ENCODE measurements at places on chromosomes 11 and 22.

- DNase-seq, result no peak
Observed at GRCh38 chr22:49331878-49332277, 495.8 kb downstream of the BRD1 start.

- DNase-seq, result no peak
Observed at GRCh38 chr22:49013707-49014106, 814.0 kb downstream of the BRD1 start.

DNA sequence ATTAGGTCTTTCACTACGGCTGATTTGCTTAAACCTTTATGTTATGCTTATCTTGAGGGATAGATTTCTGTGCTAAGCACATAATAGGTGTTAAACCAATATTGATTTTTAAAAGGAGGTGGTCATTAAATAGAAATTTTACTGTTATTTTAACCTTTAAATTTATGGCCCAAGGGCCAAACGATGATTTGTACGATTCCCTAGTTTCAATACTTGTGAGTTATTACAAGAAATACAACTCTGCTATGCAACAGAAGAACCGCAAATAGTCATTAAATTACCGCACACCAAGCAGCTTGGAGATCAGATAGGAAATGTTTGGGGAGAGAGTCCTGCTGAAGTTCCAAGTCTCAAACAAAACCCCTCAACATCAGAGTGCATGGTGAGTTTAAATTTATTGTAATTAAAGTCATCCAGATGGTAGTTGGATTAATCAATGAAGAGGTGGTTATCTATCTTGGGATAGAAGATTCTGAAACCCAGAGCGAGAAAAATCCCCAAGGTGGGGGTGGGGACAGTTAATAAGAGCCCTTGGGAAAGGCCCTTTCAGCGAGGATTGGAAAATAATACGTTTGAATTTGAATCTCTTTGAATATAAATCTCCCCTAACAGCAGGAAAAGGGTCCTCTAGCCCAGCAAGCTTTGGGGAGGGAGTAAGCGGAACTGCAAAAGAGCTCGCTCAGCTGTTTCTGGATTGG, 805 bp upstream of the QSER1 start:
- DNase-seq, result no peak

DNA sequence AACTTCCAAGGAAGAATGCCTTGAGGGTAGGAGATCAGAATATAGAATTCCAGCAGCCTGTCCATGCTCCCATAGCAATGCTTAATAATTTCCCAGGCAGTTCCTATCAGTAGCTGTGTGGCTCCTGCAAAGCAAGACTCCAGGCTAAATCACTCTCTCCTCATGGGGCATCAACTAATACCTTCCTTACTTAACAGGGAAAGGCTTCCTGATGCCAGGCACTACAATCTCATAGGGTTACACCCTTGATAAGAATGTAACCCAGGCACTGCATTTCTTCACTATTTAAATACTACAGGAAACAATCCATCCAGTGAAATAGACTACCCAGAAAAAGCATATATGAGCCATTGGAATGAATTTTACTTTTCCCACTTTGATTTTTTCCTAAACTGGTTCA, 615.0 kb upstream of the ARHGAP42 start:
- no peak for DNase-seq

DNA sequence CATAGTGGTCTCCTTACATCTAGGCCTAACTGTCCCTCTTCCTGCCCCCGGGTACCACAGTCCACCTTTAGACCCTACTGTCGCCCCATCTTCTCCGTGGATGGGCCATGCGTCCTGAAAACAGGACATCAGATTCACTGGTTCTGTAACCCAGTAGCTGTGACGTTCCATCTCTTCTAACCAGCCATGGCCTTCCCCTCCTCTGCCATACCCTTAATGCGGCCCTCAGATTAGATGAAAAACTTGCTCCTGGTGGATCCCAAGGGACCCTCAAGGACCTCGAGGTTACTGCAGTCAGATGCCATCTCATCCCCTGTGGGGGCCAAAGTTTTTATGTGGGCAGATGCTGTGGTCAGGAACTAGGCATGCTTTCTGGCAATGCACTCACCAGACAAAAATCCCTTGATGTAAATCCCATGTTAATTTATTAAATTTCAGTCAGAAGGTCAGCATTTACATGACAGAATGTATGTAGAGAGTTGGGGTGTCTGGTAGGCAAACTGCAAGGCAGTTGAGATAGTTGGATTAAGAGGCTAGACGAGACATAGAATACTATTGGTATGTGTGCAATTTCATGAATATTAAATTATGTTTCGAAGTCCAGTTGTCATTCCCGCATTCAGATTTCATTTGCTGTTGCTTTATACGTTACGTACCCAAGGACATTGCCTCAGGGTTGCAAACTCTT, 64.3 kb downstream of the WNT11 start:
- no peak for DNase-seq

All from K562 (cell line).